ENCODE measurements at places on chromosomes 3 and 15.

DNA sequence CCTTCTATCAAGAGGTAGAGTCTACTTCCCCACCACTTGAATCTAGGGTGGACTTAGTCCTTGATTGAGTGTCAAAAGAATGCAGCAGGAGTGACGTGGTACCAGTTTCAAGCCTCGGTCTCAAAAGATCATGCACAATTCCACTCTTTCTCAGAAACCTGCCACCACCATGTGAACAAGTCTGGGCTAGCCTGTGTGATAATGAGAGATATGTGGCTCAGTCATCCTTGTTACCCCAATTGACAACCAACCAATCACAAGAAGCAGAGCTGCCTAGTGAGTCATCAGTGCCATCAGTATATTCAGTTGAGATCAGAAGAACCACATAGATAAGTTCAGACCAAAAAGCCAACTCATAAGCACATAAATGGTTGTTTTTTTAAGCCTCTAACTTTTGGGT lies 374.5 kb downstream of the IL20RB start:
- DNase-seq: no peak

DNA sequence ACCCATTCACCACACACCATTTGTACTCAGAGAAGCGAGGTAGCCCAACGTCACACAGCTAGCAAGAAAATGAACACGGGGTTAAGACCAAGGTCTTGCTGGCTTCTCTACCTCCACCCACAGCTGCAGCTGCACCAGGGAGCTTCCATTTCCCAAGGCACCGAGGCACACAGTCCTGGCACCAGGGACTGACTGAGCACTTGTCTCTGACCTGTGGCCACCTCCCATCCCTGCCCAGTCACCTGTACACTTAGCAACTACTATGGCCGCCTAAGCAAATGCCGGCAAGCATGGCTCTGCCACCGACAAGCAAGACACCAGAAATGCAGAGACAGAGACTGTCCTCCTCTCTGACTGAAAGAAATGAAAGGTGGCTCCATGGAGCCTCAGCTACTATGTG lies 15.3 kb downstream of the ZXDC start:
- no peak for DNase-seq

DNA sequence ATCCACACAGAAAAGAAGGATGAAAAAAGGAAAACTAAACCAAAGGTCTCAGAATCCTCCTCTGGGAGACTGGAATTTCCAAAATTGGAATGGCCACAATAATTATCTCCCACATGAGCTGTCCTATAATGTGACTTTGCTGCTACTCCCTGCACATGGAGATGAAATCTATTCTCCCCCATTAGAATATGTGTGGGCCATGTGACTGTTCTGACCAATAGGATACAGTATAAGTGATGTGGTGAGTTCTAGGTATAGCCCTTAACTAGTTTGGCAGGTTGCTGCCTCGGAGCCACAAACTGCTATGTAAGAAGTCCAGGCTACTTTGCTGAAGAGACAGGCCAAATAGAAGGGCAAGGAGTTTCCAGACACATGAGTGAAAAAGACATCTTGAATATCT lies 5.2 kb downstream of the TRIM59 start:
- DNase-seq: peak; percentile 6

- DNase-seq: peak; percentile 37
These were observed at the start of gene LOXL1 for GRCh38 chr15:73926219-73927002. Gene LOXL1, plus strand, starts transcription at chr15:73926462. Its CDS starts 322 bp downstream, at chr15:73926784.

DNA sequence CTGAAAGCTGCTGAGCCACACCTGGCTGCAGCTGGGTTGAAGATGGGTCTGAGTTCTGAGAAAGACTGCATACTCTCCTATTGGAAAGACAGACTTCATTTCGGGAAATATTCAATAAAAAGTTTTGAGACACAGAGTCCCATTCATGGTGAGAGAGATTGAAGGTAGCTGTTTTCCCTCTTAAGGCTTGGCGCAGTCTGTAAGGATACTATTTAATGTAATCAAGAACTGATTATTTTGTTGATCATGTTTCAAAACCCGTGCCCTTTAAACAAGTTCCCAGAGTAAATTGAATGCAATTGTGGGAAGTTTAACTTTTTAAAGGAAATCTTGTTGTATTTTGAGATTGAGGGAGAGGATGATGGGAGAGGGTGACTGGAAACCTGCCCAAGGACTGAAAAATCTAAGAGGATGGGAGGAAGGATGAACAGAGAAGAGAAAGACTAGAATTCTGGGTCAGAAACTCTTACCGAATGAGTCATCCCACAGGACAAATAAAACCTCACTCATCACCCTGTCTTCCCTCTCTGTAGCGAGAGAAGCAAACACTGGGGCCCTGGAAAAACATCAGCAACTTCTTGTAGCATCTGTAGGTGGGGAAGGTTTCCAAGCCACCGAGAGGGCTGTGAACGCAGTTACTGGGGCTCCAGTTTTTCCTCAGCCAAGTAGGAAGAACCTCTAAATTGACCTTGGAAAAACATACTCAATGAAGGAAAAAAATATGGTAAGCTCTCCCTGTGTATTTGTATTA lies 193.2 kb upstream of the TPRG1 start:
- no peak for DNase-seq

DNA sequence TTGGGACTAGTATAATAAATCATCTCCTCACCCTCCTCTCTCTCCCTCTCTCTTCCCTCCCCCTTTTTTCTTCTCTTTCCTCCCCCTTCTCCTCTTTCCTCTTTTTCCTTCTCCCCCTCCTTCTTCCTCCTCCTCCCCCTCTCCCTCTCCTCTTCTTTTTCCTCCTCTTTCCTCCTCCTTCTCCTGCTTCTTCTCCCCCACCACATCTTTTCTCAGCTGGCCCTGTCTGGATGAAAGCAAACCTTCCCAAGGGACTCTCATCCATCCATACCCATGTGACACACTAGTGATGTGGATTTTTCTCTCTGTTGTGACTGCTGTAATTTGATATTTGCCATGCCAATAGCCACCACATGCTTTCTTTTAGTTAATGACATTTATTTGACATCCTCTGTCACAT lies 127.2 kb downstream of the EBLN2 start:
- no peak for DNase-seq
